GM12865 (cell line): ENCODE measurements at places on chromosomes 4 and X.

DNA sequence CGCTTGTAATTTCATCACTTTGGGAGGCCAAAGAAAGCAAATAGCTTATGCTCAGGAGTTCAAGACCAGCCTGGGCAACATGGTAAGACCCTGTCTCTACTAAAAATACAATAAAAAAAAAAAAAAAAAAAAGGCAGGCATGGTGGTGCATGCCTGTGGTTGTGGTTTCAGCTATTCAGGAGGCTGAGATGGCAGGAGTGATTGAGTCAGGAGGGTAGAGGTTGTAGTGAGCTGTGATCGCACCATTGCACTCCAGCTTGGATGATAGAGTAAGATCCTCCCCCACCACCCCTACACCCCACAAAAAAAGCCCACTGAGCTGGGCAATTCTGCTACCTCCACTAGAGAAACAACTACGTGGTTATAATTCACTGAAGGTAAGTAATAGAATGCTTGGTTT lies 118.8 kb upstream of the PCDH18 start:
- no peak for DNase-seq

DNA sequence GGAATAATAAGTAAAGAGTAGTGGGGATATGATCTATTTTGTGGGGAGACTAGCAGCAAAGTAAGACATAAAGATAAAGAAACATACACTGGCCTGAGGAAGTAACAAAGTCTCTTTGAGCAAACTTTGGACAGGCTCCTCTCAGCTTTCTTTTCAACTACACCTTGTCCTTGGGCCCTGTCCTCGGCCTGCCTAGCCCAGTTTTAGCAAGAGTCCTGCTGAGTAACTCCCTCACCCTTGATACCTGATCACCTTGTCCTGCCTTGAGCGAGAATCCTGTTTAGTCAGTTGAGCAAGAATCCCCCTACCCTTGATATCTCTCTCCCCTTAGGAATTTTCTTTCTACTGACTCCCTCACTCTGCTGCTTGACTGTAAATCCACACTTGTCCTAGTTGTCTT lies 11.5 kb downstream of the HNRNPH2 start:
- DNase-seq: no peak

DNA sequence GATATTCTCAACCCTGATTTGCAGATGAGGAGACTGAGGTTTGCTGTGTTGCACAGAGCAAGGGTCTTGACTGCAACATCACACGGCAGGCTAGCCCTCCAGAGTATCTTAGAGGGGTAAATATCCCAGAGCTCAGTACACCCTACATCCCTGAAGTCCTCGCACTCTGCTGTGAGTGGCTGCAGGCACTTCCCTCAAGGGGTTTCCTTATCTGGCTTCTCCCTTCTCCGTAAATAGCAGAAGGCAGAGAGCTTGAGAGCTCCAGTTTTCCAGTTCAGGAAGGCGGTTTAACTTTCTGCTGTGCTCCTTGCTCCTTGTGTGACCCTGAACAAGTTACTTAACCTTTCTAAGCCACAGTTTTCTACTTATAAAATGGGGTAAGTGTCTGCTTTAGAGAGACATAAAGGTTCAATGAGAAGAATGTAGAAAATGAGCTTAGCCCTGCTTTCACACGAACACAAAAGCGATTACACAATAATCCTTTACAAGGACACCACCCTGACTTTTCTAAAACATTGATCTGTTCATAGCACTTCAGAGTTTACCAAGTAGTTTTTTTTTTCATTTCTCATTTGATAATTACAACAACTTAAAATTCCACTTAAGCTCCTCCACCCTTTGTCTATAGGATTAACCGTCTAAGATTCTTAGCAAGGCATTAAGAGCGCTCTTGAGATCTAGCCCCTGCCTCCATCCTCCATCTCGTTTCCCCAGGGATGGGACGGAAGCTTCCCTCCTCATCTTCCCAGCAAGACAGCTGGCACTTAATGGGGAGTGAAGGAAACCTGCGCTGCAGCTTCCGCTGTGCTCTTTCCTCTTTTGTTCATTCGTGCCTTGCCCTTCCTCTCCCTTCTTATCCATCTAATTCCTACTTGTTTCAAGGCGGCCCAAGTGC lies 68.4 kb downstream of the TAPT1 start:
- no peak for DNase-seq

DNA sequence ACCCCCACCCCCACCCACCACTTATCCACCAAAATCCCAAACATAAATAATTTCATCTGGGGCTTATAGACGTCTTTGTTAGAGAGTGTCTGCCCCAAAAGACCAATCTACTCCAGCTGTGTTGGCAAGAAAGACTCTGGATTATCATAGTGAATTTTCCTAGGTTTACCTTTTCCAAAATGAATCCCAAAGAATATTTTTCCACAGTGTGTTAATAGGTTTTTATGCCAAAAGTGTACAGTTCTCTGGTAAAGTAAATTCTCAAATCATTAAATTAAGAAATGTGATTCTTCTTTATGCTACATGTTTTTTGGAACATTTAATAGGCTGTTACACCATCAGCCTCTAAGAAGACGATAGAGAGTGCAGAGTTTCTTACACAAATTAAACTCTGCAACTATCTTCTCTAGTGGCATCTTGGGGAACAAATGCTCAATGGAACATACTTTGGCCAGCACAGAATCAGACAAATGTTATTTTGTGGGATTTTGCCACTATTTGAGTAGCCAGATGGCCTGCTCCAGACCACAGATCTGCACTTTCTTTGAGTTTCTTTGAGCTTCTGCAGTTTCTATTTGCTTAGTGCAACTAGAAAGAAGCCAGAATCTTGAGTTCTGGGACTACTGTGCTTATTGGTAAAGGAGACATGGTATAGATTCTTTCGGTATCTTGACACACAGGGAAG lies 206.0 kb downstream of the KIT start:
- DNase-seq: no peak

DNA sequence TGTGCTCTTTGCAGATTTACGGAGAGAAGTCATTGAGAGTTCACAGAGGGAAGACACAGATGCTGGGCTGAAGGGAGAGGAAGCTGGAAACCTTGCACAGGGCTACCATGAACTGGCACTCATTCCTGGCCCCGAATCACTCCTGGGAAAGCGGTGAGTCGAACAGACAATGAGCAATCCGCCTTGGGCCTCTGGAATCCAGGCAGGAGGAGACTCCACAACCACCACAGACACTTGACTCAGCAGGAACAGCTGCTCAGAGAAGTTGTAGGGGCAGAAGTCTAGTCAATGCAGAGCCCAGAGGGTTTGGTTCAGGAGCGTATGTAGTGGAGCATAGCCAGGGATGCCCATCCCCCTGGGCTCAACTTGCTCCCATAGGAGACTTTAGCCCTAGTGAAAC lies 62.8 kb upstream of the GRIA3 start:
- no peak for DNase-seq

GRCh38 chr4:47915378-47915777 lies 995 bp upstream of the NFXL1 start:
- peak; percentile 2 for DNase-seq

DNA sequence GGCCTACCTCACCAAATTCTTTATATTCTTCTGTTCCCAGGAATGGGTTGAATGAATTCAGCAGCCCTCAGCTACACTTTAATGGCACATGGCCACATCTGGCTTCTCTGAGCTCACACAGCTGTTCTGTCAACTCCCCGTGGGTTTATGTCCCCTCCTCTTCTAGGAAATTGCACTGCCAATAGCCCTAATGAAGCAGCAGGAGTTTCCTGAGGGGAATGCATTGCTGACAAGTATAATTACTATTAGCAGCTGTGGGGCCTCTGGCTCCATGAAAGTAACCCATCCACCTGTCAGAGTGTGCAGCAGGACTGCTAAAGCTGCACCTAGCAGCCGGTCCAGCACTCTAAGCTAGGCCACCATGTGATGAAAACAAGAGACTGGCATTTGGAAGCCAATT lies 50.3 kb downstream of the FTHL17 start:
- DNase-seq: no peak

- no peak for DNase-seq
Observed at GRCh38 chr4:946103-946450, 13.8 kb downstream of the TMEM175 start.

DNA sequence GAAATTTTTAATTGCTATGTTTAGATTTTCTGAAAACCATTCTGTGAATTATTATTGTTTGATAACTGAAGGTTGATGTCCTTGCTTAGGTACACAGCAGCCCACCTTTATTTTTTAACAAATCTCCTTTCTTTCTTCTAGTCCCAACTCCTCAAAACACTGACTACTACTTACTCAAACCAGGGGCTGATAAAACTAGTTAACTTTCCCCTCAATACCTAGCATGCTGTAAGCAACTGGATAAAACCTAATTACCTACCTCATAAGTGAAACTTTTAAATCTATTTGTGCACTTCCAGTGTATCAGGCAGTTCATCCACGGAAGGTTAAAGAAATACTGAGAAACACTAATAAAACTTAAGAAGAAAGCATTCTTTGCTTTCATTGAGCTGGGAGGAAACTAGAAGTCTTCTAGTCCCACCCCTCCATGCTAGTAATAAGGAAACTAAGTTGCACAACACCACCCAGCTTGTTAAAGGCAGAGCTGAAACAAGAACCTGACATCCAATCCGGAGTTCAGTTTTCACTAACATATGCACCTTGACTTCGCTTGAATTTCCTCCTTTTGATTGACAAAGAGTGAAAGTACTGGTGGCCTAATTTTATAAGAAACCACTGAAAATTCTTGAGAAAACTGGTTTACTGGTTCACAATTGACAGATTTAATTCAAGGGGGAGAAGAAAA lies 180.2 kb upstream of the TET2 start:
- peak; percentile 95 for DNase-seq

DNA sequence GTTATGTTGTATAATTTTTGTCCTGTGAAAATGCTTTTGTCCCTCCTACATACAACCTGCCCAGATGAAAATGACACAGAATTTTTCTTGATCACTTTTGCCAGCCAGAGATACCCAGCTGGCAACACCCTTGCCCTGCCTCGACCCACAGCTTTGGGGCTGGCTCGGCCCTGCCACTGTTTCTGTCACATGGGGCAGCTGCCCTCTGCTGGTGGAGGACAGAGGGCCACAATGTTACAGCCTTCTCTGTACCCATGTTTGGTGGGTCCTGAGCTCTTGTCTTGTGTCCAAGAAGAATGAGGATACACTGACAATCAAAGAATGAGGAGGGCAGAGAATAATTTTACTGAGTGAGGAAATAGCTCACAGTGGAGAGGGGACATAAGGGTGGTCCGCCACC lies 31.1 kb downstream of the BMP15 start:
- peak; percentile 1 for DNase-seq

- DNase-seq: peak; percentile 84
Observed at GRCh38 chrX:150200820-150201287, 162.3 kb upstream of the MAMLD1 start.

GRCh38 chrX:144715337-144715736 lies 532.0 kb upstream of the SPANXN1 start:
- DNase-seq: no peak

- DNase-seq: no peak
Observed at GRCh38 chrX:18351784-18352183, 2.7 kb downstream of the SCML2 start.

DNA sequence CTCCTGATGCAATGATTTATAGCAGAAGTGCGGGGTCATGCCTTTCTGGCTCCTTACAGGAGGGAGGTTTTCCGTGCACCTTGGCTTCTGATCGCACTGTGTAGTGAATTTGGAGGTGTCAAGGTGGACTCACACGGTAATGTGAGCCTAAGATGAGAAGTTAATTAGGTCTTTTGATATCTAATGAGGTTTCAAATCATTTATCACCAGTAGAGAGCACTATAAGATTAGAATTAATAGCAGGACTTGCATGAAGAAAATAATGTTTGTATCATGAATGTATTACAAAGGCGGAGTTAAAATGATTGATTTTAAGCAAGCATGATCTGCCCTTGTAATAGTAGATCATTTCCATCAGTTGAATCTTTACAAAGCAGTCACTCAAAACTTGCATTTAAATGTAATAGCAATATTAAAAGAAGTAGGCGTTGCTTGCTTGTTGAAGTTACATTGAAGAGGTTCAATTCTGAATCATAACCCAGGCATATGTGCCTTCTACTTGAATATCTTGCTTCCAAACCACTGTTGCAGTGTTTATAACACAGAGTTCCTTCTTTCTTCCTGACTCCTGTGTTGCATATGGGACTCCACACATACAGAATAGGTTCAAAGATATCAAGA lies 152.1 kb downstream of the FMR1NB start:
- DNase-seq: peak; percentile 0

DNA sequence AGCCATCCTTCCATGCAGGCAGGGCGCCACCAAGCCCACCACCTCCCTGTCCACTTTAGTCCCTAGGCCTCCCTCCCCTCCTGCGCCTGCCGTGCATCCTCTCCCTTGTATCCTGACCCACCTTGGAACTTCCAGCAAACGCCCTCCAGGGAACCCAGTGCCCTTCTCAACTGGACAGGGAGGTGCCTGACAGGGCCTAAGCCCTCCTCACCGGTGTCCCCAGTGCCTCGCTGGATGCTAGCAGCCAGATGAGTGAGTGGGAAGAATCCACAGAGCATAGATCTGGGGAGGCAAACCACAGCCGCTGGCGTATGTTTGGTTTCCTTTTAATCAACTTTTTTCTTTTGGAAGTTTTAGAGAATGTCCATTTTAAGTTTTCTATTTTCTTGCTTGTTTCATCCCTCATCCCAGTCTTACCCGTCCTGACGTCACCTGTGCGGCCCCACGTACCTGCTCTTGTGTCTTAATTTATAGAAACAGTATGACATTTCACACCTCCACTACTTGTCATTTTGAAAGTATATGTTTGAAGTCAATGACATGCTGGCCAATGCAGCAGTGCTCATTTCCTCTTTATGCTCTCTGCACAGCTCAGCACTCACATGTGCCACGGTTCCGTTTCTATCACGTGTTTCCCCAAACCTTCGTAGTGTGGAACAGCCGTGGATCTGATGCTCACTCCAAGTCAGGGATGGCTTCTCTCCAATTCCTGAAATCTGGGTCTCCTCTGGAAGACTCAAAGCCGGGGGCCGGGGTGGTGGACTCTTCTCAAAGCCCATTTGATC lies 3.4 kb upstream of the HMX1 start:
- DNase-seq: no peak

DNA sequence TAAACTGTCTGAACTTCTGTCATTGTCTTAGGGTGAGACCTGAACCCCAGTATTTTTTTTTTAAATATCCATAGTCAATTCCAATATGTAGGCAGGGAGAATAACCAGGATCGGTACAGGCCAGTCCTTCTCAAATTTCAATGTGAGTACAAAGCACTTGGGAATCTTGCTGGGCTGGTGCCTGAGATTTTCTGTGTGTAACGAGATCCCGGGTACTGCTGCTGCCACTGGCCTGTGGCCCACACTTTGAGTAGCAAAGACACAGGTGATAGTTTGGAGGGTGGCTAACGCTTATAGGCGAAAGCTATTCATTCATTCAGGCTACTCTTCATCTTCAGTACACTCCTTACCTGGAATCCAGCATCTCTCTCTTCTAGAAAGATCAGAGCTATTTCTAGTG lies 923.6 kb upstream of the TENM3 start:
- DNase-seq: no peak

DNA sequence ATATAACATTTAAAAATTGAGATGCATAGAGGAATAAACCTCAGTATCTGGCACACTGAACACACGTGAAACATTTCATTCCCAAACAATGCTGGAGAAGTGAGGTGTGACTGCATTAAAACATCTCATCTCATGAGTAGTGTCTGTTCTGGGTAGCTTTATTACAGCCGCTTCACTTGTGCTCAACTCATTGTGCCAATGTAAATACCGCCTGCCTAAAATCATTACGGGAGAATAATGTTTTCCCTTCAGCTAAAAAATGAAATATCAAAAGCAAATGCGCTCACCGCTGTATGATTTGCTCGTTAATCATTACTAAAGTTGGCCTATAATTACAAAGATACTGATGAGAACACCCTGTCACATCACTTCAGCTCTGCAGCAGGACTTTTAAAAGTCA lies 110.2 kb upstream of the PRPS2 start:
- DNase-seq: no peak

- no peak for DNase-seq
Observed at GRCh38 chr4:123055943-123056342, 133.5 kb upstream of the NUDT6 start.

GRCh38 chr4:7704091-7704490 lies 235.6 kb downstream of the AFAP1 start:
- DNase-seq: no peak
